ENCODE measurements at places on chromosomes 12 and 14.

GRCh38 chr14:22152161-22152870 lies 436.7 kb downstream of the DAD1 start:
- no peak for DNase-seq

DNA sequence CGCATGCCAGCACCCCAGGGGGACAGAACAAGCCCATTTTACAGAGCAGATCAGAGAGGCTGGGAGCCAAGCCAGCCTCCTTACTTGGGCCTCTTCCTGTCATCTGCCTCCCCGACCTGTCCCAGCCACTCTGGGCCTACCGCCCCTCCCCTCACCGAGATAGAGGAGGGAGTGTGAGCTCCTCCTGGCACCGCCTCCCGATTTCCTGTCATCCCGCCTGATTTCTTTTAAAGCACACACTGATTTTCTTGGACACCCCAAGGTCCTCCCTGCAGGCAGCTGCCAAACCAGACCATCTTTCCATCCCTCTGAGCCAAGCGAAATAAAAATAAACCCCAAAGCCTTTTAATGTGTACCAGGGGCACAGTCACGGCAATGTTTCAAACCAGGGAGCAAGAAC lies 108.4 kb downstream of the RFLNA start:
- DNase-seq = no peak

GRCh38 chr14:92437729-92438285 lies 75.8 kb upstream of the RIN3 start:
- DNase-seq = no peak

DNA sequence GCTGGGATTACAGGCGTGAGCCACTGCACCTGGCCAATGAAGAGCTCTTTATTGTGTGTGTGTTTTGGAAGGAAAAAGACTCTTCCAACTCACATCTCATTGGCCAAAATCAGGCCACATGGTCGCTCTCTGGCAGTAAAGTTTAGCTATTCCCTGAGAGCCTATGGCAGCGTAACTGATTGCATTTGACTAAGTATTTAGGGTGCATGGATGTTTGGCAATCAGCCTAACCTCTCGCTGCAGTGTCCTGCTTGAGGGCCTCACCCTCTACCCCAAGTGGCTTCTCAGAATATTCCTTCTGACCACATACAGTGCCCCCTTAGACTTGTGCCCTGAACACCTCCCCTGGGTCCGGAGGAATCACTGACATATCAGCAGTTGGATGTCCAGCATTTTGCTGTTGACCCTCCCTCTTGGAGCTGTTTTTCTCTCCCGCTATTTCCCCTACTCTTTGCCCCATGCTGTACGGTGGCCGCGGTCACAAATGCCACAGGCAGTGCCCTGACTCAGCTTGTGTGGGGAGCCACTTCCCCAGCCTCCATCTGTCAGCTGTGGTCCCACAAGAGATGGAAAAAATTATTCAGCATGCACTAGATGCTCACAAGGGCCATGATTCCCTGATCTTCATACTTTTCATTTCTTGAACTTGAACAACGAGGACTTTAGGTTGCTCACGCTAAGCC lies 9.5 kb downstream of the PHETA1 start:
- peak; percentile 50 for DNase-seq
